ENCODE measurements at places on chromosomes 7 and 10. TPM values are rescaled to one million over a fixed set of nuclear protein-coding genes. Genes with fewer than 3 reads are reported as not detected.

IGF2BP3 gene
- total RNA-seq = 0.35 TPM

EPHA1 gene
- total RNA-seq = 0.78 TPM

PTPRE gene
- 16.4 TPM for total RNA-seq

CAV2 gene
- 142 TPM for total RNA-seq

PRTFDC1 gene
- total RNA-seq = 8.4 TPM

AOAH gene
- total RNA-seq = 0.93 TPM

RBM20 gene
- total RNA-seq = 0.62 TPM

DNAJB12 gene
- 43.0 TPM for total RNA-seq

ING3 gene
- total RNA-seq = 11.2 TPM

OPALIN gene
- not detected for total RNA-seq

SPACDR gene
- total RNA-seq = not detected

ZP3 gene
- total RNA-seq = 0.27 TPM

MNX1 gene
- not detected for total RNA-seq

BPGM gene
- total RNA-seq = 31.6 TPM

ARPC1B gene
- total RNA-seq = 134 TPM

WEE2 gene
- total RNA-seq = not detected

EPDR1 gene
- 22.7 TPM for total RNA-seq

POP7 gene
- 40.6 TPM for total RNA-seq

HOXA7 gene
- 0.85 TPM for total RNA-seq

TMEM236 gene
- 0.16 TPM for total RNA-seq

WNT2 gene
- 0.54 TPM for total RNA-seq

CDHR1 gene
- not detected for total RNA-seq

PNLIPRP1 gene
- not detected for total RNA-seq

RAPGEF5 gene
- total RNA-seq = 21.5 TPM

CLRN3 gene
- total RNA-seq = not detected

NCF1 gene
- total RNA-seq = 0.93 TPM

NACAD gene
- 10.6 TPM for total RNA-seq

SHTN1 gene
- 5.0 TPM for total RNA-seq

STOX1 gene
- 11.8 TPM for total RNA-seq

PNPLA8 gene
- total RNA-seq = 52.1 TPM

LIPN gene
- not detected for total RNA-seq

TEX36 gene
- not detected for total RNA-seq

CCDC7 gene
- total RNA-seq = 20.8 TPM

RAB18 gene
- total RNA-seq = 40.5 TPM

SLC26A3 gene
- total RNA-seq = 6.9 TPM

ZNF365 gene
- total RNA-seq = 1.8 TPM

CFAP43 gene
- total RNA-seq = 0.45 TPM

SPDYE16 gene
- total RNA-seq = 3.7 TPM

MBL2 gene
- not detected for total RNA-seq

ABCB1 gene
- 5.6 TPM for total RNA-seq

PVRIG gene
- total RNA-seq = 0.27 TPM

ARHGAP12 gene
- 41.3 TPM for total RNA-seq

CXCL12 gene
- 44.7 TPM for total RNA-seq

TAS2R5 gene
- total RNA-seq = 0.27 TPM

HOXA13 gene
- total RNA-seq = 0.12 TPM

ACBD7 gene
- not detected for total RNA-seq

FAM221A gene
- 3.2 TPM for total RNA-seq

LRGUK gene
- total RNA-seq = 0.94 TPM

PLAC9 gene
- 32.7 TPM for total RNA-seq

STN1 gene
- 28.0 TPM for total RNA-seq

UBTD1 gene
- 2.9 TPM for total RNA-seq

KIF20B gene
- total RNA-seq = 2.8 TPM

SLC35G1 gene
- 5.5 TPM for total RNA-seq

PDE1C gene
- total RNA-seq = 23.7 TPM
